ENCODE measurements at places on chromosomes 4 and X. TPM values are rescaled to one million over a fixed set of nuclear protein-coding genes. Genes with fewer than 3 reads are reported as not detected.

- no peak for DNase-seq
Measured at GRCh38 chrX:18748499-18748898, 41.1 kb downstream of the PPEF1 start.

GRCh38 chrX:98071331-98071730 lies 1187.6 kb downstream of the RPA4 start:
- no peak for DNase-seq

Gene FAM149A
- total RNA-seq, result 14.6 TPM

DNA sequence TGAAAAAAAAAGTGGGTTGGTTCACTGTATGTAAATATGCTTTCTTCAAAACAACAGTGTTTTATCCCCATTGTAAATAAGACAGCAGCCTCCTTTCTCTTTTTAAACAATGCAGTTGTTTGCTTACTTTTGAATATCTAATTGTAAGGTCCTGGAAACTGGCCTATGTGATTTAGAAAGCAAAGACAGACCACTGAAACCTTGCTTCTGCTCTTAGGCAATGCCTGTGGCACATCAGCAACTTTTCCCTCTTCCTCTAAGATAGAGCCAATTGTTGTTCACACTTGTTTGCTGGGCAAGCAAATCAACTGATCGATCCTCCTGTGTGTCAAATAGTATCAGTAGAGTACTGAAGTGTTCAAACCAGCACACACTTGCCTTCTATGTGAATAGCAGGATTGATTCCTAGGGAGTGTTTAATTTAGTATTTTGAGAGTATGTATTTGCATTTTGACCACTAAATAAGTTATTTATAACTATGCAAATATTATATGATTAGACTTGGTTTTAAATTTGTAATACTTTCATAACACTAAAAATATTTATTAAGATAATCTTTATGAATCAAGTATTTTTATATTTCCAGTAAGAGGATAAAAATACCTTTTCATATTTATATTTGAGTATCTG lies 55.4 kb upstream of the GRPR start:
- DNase-seq, result no peak

- no peak for DNase-seq
Measured at GRCh38 chr4:95749204-95749603, 90.7 kb upstream of the PDHA2 start.

Gene ARAP2
- total RNA-seq, result 2.4 TPM

DNA sequence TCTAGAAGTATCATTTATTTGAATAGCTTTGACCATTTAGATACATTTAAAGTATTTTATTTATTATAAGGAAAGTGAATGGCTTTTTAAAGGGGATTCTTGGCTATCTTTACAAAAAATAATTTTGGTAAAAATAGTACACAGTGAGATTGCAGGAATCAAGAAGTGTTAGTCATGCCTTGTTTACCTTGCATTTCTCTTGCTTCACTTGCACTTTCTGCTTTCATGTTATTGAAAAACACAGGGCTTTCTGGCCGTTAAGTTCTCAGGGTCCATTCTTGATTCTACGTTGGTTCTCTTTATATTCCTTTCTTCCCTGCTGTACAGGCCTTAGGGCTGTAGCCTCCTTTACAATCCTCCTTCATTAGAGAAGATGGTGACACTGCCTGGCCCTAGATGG lies 21.8 kb upstream of the SEC24D start:
- DNase-seq, result no peak

- DNase-seq, result no peak
Measured at GRCh38 chr4:118760493-118760892, 75.3 kb downstream of the METTL14 start.

DNA sequence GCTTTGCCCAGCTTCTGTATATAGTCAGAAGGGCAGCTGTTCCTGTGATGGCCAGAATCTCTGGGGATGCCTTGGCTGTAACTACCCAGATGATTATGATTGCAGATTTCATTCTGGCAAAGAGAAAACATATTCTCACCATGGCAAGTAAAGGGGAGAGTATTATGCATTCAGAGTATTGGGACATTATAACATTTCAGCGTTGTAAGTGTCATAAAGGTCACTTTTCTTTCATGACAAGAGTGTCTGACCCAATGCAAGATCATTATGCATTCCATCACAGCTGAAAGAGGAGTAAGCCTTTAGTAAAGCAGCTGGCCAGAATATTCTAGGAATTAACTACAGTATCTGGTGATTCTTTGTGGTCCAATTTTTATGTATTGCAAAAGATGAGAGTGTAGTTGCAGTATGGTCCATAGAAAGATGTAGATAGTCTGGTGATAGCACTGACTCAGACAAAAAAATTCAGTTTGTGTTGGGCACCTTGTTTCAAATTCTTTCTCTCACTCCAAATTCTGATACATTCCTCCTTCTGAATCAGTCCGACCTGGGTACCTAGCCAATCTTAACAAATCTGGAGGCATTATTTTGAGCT lies 2366.3 kb downstream of the PCDH7 start:
- DNase-seq, result no peak

Gene MAGEA8
- not detected for total RNA-seq

- DNase-seq, result no peak
Measured at GRCh38 chr4:70619288-70619687, 9.3 kb upstream of the ENAM start.

DNA sequence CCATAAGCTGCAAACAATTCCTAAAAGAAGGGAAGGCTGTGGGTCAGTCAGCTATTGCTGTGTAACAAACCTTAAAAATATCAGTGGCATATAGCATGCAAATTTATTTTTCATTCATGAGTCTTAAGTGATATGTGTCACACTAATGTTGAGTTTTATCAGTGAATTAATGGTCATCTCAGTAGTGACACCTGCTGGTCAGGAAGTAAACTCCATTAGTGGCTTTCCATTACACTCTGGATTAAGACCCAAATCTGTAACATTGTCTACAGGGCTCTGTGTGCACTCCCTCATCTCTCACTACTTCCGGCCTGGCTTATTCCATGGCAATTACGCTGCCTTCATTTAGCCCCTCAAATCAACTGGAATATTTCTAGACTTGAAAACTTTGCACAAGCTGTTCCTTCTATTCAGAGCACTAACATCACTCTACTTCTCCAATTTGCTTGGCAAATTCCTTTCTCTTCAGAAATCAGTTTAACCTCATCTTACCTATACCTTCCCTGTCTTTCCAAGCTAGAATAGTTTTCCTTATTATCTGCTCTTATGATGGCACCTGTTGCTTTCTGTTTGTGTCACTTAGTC lies 217.3 kb upstream of the TAPT1 start:
- DNase-seq, result no peak

- DNase-seq, result no peak
Measured at GRCh38 chr4:81555489-81555888, 83.8 kb upstream of the RASGEF1B start.

DNA sequence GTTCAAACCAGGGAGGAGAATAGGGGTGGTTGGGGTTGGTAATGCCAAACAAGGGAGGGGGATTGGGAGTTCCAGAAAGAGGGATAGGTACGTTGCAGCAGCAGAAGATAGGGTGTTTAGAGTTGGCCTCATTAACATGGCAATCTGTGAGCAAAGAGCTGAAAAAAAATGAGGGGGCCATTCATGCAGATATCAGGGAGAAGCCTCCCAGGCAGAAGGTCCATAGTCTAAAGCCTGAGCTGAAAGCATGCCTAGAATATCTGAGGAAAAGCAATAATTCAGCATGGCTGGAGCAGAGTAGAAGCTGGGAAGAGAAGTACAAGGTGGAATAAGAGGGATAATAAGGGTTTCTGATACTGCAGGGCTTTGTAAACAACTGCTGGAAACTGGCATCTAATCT lies 550.9 kb upstream of the LCORL start:
- no peak for DNase-seq

DNA sequence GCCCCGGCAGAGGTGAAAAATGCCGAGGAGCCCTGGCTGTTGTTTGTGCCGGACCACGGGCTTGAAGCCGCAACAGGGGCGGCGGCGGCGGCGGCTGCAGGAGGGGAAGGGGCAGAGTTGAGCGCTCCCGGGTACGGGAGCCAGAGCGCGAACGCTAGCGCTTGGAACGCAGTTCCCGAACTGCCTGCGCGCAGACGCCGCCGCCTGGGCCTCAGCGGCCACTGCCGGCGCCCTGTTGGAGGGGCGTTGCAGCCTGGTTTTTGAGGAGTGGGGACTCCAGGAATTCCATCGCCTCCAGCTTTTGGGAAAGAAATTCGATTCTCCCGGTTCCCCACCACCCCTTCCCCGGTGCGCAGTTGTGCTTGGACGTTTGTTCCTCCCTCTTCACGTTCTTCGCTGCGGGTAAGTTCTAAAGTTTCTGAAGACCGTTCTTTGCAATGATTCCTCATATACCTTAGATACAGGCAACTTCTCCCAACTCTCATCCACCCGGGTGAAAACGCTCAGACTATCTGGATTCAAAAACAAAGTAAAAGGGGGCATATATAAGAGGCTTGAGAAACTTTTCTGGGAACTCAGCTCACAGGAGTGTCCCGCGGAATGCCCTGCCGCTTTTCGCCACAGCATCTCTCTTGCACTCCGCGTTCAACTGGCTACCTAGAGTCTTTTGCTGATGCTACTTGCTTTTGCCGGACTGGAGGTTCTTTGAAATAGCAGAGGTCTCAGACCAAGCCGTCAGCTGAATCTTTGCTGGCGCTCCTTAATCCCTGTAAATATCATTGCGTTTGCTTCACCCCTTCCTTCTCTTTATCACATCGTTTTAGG lies 1.0 kb downstream of the FAT4 start:
- DNase-seq, result peak; percentile 58

GRCh38 chr4:78627046-78627965 lies 75.7 kb downstream of the ANXA3 start:
- no peak for DNase-seq

GRCh38 chr4:5893004-5893580 lies at the start of gene CRMP1:
Gene CRMP1, minus strand, starts transcription at chr4:5893086. Its CDS starts 117 bp downstream, at chr4:5892969.
- DNase-seq, result no peak

DNA sequence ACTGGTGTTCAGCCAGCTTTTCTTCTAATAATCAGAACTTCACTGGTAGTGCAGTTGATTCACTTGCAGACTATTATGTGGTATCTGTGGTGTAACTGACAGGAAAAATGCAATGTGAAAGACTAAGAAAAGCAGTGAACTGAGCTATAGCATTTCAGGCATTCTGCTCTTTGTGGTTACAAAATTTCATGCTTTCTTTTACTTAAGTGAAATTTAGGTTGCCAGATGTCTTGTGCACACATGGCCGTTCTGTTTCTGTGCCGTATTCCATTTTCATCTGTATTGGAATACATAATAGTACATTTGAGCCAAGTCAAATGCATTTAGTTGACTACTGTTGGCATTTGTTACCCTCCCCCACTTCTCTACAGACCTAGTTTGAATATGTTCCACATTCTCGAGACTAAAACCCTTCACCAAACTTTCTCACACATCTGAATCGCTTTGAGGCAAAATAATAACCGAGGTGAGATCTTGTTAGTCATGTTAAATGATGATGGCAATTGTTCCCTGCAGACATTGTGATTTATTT lies 8.2 kb downstream of the RTL3 start:
- DNase-seq, result no peak

DNA sequence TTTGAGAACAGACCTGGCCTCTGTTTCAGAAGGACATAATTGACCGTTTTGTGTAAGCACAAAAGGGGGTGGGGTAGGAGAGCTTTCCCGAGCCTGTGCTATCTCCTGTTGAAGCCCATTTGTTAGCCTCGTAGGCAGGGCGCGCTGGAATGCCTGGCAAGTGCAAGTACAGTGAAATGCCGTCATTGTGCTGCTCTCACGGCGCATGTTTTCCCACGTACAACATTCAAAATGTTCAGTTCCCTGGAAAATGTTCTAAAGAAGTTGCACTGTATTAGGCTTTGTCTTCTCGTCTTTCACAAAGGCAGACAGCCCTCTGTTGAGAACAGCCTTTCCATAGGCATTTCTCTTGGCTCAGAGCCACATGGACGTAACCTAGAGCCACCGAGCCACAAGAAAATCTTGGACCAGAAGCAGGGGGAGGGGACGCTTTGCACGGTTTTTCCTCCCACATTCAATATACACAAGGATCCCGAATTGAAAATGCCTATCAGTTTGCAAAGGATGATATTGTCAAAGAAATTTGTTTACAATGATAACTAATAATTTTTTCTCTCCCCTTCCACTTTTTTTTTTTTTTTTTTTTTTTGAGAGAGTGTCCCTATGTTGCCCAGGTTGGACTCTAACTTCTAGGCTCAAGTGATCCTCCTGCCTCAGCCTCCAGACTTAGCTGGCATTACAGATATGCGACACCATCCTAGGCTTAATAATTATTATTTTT lies 54.6 kb upstream of the RAPGEF2 start:
- peak; percentile 83 for DNase-seq

Gene CXXC4
- total RNA-seq, result 4.7 TPM
